Activated CD8-positive, alpha-beta T cell treated with anti-CD3 and anti-CD28 coated beads for 36 hours (primary cell): ENCODE measurements at places on chromosomes 4 and X.

- DNase-seq: no peak
Measured at GRCh38 chr4:87235020-87235671, 14.7 kb upstream of the KLHL8 start.

GRCh38 chrX:93528917-93529316 lies 144.5 kb downstream of the NAP1L3 start:
- DNase-seq: no peak

DNA sequence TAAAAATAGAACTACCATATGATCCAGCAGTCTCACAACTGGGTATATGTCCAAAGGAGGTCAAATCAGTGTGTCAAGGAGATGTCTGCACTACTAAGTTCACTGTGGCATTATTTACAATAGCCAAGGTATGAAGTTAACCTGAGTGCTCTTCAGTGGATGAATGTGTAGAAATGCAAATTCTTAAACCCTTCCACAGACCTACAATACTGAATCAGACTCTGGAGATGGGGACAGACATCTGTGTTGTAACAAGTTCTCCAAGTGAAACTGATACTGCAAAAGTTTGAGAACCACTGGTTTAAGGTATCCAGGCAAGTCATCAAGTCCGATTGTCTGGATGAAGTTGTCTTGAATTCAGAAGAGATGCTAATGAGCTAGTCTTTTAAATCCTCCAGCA lies 38.5 kb downstream of the SMAD1 start:
- DNase-seq: no peak

DNA sequence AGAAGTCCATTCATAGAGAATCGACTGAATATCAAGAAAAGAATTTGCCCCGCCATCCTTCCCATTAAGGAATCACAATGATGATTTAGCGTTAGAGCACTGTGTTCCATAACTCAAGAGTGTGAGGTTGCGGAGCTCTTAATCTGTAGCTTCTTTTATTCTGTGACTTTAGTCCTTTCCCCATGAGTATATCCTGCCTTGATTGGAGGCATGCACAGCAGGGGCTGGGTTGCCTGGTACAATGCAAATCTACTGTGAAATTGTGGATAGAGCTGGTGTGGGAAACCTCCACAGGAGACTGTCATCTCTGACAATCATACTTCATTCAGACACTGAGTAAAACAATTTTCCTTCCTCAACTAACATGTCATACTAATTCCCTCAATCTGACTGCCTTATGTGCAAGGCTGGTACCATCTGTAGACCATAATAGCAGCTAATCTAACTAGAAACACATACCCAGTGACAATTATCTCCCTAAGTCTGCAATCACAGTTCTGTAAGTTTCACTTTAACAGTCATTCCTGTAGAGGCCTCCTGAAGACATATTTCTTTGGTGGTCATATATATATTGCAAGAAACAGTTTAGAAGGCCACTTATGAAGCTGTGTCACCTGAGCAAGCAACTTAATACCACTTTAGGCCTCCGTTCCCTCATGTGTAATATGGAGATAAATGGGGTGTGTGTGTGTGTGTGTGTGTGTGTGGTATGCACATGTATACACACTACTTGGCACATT lies 355.2 kb upstream of the FAM241A start:
- DNase-seq: no peak

- no peak for DNase-seq
Measured at GRCh38 chr4:185379326-185380295, 16.1 kb downstream of the LRP2BP start.

GRCh38 chr4:14446904-14447303 lies 555.4 kb upstream of the CPEB2 start:
- no peak for DNase-seq

- DNase-seq: no peak
Measured at GRCh38 chr4:184396570-184397515, 77.5 kb downstream of the IRF2 start.

DNA sequence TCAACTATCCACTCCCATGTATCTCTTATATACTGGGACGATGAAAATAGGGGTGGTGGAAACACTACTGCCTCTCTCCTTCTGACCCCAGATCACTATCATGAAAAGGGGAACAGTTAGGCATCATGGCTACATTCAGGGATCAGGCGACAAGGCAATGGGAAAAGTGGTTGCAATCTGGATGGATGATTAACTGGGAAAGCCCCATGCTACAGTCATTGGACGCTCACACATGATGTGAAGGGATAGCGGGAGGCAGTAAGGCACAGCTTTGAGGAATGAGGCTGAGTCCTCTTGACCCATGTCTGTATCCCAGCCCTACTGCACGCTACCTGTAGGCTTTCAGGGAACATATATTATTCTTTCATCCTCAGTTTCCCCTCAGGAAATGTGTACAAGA lies 10.2 kb downstream of the GASK1B start:
- DNase-seq: no peak

- DNase-seq: no peak
Measured at GRCh38 chr4:165548702-165549101, 169.9 kb downstream of the CPE start.

DNA sequence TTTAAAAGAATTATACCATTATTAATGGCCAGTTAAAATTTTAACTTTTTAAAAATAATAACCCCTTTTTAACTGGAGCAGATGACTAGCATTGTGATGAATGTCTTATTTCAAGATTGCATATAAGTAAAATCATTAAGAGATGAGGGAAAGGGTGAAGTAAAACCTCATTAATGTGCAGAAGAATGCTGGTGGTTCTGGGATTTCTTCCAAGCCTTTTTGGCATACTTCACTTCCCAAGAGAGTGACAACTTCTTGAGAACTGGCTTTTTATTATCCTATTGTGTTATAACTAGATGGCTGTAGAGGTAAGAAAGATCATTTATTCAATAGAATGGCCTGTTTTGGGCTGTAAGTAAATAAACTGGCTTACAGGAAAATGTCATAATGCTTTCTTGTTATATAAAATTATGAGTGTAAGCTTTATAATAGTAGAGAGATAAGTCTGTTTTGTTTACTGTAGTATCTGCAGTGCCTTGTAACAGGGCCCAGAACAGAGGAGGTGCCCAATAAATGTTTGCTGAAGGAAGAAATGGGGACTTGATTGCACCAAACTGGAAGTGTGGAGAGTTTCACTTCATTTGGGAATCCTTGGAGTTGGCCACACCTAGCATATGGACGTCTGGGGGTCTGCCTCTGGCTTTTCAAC lies 242.9 kb upstream of the PITX2 start:
- DNase-seq: no peak

GRCh38 chrX:44908153-44908552 lies 35.2 kb downstream of the KDM6A start:
- DNase-seq: peak; percentile 10

DNA sequence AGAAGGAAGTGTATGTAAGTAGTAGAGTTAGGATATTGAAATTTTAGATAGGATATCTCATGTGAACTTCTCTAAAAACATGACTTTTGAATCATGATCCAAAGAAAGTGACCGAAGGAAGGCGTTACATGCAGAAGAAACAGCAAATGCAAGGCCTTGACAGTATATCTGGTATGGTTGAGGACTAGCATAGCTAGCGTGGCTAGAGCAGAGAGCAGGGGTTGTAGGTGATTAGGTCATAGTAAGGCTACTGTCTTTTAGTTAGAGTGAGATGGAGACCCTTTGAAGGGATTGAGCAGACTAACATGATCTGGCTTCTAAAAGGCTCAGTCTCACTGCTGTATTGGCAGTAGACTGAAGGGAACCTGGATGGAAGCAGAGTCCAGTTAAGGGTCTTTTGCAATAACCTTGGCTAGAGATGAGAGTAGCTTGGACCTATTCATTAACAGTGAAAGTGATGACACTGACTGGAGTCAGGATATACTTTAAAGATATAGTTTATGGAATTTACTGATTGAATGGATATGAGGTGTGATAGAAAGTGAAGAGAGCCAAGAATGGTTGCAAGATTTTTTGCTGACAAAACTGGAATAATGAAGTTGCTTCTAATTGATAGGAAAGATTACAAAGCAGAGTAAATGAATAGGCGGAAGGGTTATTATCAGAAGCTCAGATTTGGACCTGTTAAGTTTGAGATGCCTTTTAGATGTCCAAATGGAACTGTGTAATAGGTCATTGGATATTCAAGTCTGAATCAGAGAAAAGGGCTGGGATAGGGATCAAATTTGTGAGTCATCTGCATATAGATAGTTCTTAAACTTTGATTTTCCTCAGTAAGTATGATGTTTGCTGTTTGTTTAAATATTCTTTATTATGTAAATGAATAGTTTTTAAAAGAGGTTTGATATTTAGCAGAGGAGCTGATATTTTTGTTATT lies 59.8 kb downstream of the MRPL1 start:
- DNase-seq: no peak

- no peak for DNase-seq
Measured at GRCh38 chr4:127049526-127049925, 583.2 kb upstream of the INTU start.

DNA sequence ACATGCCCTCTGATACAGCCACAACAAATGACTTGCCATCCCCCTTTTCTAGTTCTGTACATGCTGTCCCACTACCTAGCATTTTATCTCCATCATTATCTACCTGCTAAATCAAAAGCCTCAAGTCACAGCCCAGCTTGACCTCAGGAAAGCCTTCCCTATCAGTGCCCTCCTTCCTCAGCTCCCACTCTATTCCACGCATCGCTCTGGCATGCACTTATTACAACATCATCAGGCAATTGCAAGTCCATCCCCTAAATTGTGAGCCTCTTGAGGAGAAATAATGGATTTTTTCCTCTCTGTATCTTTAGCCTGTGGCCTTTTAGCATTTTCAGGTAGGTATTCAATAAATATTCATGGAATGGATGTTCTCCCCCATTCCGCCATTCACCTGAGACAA lies 5.7 kb downstream of the ARL13A start:
- no peak for DNase-seq

- no peak for DNase-seq
Measured at GRCh38 chr4:39719804-39720580, 22.1 kb downstream of the UBE2K start.

DNA sequence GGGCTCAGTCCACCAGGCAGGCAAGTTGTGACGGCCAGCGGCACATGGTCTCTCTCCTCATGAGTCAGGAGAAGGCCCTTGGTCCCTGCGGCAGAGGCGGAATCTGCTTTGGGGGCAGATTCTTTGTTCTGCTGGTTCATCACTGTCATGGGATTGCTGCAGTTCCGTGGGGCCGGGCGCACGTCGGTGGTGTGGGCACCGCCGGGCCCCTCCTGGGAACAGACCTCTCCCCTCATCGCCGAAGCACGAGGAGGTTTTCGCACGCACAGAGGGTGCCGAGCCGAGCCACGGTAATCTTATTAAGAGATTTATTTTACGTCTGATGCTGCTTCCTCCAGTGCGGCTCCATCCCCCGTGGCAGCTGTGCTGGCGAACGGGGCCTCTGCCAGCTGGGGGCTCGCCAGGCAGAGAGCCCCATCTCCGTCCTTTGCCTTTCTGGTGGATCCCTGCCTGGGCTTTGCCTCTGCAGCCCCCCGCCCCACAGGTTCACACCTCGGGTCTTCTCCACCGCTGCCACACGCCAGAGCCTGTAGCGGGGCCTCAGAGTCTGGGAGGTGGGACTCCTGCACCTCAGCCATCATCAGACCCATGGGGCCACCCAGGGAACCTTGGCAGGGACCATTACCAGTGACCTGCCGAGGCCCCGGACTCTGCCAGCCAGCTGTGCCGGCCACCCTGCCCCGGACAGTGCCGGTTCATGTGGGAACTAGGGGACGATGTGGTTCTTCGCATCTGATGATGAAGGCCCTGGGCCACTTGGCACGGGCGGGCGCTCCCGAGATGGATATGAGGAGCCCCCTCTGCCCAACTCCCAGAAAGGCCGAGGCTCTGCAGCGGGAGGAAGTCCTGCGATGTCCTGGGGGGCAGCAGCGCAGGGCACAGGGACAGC lies 86.7 kb upstream of the NKX1-1 start:
- no peak for DNase-seq

DNA sequence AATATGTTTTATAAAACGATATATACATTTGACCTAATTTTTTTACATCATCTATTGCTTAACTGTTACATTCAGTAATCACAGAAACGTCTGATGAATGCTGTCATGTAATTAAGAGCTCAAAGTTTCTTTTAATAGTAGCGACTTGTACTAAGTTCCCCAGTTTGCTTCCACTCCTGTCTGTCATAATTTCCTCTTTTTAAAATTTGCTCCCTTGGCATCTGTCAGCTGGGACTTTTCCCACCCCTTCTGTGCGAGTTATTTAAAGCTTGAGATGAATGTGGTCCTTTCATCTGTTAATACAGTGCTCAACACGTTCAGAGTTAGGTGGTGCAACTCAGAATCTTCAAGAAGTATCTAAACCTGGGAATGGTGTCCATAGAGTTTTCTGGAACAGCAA lies 1.2 kb downstream of the RAP1GDS1 start:
- no peak for DNase-seq

DNA sequence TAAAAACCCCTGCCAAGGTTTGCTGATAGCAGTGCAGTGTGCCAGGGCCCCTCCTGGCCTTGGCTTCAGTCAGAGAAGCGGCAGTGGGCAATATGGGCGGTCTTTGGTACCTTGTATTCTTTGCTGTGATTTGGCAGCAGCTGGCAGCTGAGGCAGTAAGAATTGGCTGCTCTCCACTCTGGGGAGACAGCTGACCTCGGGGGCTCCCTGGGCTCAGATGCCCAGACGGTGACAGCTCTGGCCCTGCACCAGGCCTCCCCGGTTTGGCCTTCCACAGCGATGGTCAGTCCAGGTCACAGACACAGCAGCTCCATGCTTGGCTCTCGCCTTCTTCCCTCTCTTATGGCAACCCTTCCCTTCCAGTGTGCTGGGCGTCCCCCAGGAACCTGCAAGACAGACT lies 330.9 kb downstream of the BCOR start:
- DNase-seq: no peak

- peak; percentile 26 for DNase-seq
Measured at GRCh38 chr4:83054928-83055327, 19.9 kb downstream of the COPS4 start.

- DNase-seq: no peak
Measured at GRCh38 chr4:108540536-108540935, 79.8 kb upstream of the RPL34 start.

- DNase-seq: no peak
Measured at GRCh38 chr4:27350161-27350560, 489.5 kb downstream of the STIM2 start.

GRCh38 chr4:16043642-16044498 lies 40.0 kb downstream of the PROM1 start:
- no peak for DNase-seq

DNA sequence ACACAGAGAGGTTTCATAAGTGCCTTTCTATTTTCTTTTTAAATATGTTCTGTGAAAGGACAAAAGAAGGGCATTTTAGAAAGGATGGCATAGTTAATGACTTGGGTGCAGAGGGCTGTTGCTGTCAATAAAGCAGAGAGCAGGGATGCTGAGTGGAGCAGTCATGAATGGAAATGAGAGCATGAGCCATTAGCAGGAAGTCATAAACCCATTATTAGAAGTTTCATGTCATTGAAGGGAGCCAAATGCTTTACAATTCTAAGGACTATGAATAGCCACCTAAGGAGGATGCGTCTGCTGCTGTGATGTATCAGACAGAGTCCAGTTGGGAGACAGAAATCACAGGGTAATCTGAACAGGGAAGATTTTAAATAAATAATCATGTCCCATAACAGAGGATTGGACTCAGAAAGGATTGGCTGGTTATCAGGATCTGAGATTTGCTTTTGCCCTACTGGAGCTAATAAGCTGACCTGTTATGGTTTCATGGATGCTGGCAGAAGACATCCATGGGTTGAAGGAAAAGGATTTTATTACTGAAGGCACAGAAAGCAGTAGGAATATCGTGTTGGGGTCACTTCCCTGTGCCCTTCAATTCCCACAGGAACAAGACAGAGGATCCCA lies 47.5 kb upstream of the WDR19 start:
- DNase-seq: no peak
